ENCODE measurements at places on chromosomes 11 and 22.

GRCh38 chr22:27971926-27972325 is 52.9 kb upstream of the PITPNB start:
- no peak for DNase-seq

- DNase-seq = no peak
Measured at GRCh38 chr11:115607621-115608221, 103.5 kb upstream of the CADM1 start.

DNA sequence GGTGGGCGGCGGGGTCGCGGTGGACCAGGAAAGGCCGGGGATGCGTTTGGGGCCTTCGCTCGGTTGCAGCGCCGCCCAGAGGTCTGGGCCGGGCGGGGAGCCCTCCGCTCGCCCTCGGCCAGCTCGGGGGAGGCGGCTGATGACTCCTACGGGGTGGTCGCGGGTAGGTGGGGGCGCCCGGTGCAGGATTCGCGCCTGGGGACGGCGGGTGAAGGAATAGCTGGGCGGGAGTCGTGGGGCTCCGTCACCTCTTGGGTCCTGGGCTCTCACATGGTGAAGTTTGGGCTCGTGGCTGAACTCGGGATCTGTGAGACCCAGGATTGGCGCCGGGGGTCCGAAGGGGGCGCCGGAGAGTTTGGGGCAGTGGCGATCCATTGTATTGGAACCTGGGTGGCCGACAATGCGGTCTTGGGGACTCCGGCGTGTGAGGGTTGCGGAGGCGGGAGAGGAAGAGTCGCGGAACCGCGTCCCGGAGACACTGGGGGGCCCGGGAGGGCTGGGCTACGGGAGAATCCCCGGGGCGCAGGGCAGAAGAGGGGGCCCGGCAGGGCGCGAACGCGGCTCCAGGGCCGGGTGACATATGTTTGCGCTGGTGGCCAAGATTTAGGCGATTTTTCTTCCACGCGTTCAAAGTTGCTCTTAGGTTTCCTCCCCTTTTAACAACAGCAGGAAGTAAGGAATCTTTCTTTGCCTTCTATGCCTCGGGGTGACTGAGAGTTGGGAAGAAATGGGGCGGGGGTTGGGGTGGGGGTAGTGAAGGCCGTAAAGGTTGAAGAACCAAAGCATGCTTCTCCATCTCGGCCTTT is 935 bp downstream of the QSER1 start:
- DNase-seq = peak; percentile 36

DNA sequence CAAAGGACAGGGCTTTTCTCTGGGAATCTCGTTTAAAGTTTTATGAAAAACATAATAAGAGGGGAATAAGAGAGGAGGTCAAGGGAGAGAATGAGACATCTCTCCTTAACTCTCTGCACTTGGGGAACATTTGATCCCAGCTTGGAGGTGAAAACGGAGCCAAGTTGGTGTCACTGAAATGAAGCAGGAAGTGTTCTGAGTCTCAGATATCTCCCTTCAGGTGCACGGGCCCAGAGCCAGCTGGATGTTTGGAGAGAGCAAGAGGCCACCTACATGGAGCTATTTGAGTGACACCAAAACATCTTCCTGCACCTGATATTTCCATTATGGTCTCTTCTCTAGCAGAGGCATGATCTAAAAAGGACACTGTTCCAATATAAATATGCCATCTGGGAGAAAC is 85.7 kb downstream of the BLID start:
- no peak for DNase-seq

DNA sequence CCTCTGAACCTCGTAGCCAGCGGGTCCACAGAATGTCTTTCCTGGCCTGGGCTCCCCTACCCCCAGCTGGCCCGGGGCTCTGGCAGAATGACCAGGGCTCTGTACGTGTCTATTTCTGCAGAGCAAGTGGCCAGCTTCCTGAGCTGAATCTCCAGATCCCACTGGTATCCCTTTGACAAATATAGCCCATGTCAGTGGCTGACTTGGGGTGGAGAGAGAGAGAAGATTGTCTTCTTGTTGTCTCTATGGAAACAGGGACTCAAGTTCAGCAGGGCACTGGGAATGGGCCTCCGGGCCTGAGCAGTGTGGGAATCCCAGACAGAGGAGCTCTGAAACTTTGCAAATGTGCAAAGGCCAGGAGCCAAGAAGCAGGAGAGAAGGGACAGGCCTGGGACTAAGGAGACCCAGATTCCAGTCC is 33.9 kb downstream of the ANO1 start:
- no peak for DNase-seq

- DNase-seq = no peak
Measured at GRCh38 chr11:69652999-69653398, 12.0 kb downstream of the CCND1 start.

GRCh38 chr11:17649696-17650095 is 69.7 kb upstream of the MYOD1 start:
- DNase-seq = no peak

DNA sequence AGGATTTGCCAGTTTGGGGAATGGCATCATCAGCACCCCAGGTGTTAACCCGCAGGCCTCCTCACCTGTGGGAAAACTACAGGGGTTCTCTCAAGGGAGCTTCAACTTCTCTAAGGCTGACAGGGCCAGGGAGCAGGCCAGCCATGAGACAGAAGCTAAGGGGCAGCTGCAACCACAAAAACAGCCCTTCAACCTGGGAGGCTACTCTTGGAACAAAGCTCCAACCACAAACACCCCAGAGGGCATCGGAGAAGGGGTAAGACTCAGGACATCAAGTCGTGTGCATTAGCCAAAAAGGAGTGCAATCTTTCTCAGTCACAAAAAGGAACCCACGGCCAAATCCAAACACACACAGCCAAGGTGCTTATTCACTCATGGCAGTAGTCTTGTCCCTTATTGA is 103.0 kb downstream of the PLEKHA7 start:
- no peak for DNase-seq

Data from stimulated activated CD4-positive, alpha-beta T cell treated with anti-CD3 and anti-CD28 coated beads, TNF-alpha, amount 100 ng/mL, for 48 hours (primary cell).